ENCODE measurements at places on chromosomes 2 and 18.

DNA sequence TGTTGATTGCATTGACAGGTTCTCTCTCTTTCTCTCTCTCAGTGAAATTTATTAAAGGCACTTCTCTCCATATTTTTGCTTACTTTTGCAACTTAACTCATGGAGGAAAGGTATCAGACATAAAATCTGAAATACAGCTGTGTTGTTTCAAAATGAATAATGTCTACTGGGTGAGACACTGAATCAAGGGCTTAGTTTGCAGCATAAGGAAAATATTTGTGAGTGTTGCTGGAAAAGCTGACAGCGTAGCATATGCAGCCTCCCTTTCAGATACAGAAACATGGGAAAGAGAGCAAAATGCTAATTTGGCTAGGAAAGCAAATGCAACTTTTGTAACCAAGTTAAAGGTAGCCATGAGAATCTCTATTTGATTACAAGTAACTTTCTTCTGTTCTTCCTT, 81.5 kb upstream of the COL3A1 start:
- no peak for DNase-seq

DNA sequence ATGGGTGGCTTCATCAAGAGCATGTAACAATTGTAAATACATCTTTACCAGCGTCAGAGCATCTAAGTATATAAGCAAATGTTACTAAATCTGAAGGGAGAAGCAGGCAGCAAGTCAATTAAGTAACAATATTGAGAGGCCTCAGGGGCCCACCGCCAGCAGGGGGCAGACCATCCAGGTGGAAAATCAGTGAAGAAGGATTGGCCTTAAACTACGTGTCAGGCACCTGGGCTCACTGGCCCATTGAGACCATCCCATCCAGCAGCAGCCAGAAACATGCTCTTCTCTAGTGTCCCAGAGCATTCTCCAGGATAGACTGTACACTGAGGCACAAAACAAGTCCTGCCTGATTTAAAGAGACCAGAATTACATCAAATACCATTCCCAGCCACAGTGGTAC, 96.2 kb upstream of the SNTG2 start:
- DNase-seq: no peak

DNA sequence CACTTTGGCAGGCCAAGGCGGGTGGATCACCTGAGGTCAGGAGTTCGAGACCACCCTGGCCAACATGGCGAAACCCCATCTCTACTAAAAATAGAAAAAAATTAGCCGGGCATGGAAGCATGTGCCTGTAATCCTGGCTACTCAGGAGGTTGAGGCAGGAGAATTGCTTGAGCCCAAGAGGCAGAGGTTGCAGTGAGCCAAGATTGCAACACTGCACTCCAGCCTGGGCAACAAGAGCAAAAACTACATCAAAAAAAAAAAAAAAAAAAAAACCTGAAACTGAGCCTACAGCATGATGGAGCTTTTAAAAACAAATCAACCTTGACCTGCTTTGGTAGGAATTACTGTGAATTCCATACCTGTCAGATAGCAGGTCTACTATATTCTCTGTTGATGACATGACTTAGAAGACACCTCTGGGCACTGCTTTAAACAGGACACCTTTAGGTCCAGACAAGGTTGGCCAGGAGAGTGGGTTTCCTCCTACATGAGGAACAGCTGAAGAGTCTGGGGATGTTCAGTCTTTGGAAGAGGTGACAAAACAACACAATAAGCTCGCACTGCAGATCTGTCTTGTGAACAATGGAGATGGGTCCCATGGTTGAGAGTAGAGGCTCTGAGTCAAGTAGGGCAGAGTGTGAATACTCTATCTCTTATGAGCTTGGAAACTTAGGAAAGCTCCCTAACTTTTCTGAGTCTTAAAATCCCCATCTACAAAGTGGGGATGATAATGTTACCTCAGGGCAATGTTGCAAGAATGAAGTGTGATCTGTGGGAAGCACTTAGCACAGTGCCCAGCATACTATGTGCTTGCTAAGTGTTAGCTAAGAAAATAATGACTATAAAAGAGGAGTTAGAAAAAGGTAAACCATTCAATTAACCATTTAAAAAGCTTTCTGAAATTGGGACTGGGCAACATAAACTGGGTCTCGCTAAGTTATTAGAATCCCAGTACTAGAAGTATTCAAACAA, 25.2 kb downstream of the TMEM163 start:
- no peak for DNase-seq

DNA sequence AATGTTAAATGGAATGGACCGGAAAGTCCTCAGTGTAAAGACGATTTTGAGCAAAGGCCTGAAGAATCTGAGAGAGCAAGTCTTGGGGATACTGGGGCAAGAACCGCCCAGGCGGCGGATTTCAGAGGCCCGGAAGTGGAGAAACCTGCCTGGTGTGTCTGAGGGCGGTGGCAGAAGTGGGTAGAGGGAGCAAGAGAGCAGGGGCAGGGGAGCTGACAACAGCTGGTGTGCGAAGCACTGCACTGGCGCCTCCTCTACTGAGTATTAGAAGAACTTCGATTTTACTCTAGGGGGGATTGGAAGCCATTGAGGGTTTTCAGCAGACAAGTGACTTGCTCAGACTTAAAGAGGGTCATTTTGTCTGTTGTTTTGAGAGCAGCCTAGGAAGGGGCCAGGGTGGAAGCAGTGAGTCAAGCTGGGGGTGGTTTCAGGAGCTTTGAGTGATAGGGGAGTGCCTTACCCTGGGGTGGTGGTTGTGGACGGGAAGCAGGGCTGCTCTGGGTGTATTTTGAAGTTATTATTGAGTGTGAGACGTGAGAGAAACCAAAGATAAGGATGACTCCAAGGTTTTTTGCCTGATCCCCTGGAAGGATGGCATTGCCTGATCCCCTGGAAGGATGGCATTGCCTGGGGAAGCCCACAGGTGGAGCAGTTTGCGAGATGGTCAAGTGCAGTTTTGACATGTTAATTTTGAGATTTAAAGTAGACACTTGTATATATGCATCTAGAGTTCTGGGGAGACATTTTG, 52.5 kb downstream of the ZNF236 start:
- DNase-seq: no peak

DNA sequence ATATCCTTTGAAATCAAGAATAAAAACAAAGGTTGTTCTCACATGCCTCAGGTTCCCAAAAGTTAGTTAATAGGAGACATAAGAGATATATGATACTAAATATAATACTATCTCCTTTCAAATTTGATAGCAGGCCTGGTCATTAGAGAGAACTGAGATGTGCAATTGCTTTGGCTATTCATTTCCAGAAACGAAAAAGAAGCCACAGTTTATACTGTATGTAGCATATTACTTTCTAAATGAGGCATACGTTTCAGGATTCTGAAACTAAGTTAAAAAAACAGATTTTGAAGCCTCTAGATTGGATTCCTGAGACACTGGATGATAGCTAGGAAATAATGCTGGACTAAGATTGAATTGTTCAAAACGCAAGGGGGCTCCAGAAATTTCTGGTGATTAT, 7.1 kb downstream of the PPP1R1C start:
- DNase-seq: no peak

DNA sequence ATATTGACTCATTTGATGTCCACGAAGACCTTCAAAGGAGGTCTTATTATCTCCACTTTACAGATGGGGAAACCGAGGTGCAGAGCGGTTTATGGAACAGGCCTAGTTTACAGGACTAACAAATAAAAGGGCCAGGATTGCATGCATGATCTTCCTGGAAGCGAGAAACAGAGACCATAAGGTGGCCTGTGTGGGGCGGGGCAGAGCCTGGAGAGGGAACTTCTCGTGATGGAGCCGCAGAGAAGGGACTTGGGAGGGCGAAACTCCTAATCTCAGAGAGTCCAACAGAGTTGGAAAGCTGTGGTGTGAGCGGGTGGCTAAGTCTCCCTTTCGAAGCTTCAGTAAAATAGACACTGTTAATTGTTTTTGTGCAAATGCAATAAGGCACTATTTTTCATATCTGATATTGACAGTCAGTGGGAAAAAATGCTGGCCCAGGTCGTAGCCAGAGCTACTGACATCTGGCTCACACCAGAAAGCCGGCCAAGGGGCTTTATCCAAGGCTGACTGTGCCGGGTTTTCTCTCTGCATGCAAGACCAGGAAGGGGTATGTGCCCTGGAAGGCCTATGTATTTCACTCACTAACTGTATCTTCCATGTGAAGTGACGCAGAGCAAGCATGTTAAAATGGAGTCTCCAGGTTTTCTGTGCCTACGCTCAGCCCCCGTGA, 4.5 kb downstream of the INPP5D start:
- no peak for DNase-seq

All from A172 (cell line).